Iris pigment epithelial cell (primary cell): ENCODE measurements at places on chromosomes 4 and X.
A peak's percentile ranks its signal among the peaks of the same experiment; 100 is the strongest.

DNA sequence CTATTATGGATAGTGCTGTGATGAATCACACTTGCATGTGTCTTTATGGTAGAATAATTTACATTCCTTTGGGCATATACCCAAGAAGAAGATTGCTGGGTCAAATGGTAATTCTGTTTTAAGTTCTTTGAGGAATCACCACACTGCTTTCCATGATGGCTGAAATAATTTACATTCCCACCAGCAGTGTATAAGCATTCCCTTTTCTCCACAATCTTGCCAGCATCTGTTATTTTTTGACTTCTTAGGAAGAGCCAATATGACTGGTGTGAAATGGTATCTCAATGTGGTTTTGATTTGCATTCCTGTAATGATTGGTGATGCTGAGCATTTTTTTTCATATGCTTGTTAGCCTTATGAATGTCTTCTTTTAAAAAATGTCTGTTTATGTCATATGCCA is 1120.2 kb downstream of the ARAP2 start:
- DNase-seq = peak; percentile 7

GRCh38 chr4:5801696-5802095 is 90.7 kb downstream of the EVC start:
- no peak for DNase-seq

DNA sequence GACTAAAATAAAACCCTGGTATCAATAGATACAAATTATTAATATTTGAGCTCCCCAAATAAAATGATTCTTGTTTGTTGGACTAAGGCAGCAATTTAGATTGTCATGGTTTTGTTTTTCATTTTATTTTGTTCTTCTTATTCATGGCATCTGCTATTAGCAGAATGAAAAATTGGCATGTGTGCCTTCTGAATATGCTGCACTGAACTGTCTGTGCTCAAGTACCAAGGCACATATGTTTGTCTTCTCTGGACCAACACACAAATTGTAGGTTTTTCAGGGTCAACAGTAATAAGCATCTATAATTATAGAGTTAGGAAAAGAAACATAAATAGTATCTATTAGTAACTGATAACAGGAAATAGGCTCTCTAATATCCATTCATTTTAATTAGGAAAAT is 121.1 kb downstream of the BANK1 start:
- no peak for DNase-seq

- peak; percentile 81 for DNase-seq
Observed at GRCh38 chrX:125507119-125507518, 187.4 kb downstream of the TEX13C start.

GRCh38 chr4:13108096-13108495 is 376.0 kb downstream of the RAB28 start:
- no peak for DNase-seq

GRCh38 chr4:104973708-104974107 is 173.0 kb upstream of the TET2 start:
- no peak for DNase-seq

- no peak for DNase-seq
Observed at GRCh38 chr4:10981576-10981975, 297.0 kb upstream of the CLNK start.

GRCh38 chrX:139446832-139447231 is 83.7 kb upstream of the F9 start:
- DNase-seq = no peak

DNA sequence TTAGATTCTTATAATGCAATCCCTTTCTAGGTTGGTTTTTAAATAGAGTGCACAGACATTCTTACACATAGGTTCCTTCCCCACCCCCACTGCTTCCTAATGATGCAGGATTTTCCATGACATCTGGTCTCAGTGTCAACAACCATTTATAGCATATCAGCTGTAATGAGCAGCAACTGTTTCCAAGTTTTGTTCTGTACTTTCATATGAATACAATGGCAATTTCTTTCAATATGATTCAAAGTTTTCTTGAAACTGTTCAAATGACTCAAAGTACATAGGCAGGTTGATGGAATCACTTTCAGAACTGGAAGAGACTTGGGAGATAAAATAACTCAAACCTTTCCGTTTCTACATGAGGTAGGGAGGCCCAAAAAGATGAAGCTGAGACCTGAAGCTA is 220.7 kb downstream of the CAMK2D start:
- no peak for DNase-seq

DNA sequence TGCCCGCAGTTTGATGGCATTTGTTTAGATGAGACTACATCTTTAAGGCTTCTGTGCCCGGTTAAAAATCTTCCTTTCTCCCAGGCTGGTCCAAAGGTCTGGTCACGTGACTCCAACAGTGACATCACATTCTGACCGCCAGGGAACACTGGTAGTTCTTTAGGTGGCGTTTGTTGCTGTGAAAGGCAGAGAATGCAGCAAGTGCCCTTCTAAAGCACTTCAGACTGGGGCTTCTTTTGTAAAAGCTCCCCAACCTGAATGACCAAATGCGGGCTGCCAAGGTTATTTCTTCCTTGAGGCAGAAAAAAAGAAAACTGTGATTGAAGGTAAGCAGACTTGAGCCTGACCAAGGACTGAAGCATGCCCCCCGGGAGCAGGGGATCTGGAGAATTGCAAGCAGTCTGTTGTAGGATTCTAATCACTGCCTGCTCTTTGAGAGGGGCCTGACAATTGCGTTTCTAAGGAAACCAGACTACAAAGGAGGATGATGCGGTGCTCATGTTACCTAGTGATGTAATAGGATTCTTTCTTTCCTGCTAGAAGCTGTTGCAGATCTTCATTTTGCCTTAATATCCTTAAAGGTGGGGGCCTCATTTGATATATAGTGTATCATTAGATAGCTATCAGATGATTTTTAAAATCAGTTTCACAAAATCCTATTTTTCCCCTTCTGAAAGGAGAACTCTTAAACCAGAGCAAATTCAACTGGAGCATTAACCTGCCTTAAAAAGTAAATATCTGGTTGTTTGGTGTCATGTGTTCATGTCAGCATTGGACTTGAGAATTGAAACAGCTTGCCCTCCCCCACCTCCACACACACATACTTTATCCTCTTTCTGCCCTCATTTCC is 133.1 kb downstream of the AKAP4 start:
- DNase-seq = peak; percentile 34

DNA sequence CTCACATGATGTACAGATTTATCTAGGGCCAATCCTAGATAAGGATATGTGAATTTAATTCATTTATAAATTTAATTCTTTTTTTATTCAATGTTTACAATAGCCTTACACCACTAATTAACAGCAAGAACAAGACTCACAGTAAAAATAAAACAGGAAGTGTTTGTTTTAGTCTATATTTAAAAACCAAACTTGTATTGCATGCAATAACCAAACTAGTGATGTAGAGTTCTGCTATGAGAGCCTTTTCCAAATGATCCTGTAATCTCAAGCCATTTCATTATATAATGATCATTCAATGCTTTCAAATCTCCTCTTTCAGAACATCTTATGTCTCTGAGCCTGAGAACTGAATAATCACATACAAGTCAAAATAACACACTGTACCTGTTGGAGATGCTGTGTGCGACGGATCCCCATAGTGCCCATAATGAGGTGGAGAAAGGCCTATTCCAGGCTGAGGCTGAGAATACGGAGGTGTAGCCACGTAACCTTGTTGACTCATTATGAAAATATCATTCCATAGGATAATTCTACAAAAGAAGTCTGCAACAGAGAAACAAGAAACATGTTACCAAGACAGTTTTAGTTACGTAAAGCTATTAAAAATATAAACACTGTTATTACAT is 2.6 kb downstream of the SEC24D start:
- DNase-seq = no peak

- no peak for DNase-seq
Observed at GRCh38 chrX:78931814-78932213, 13.4 kb upstream of the P2RY10 start.

- DNase-seq = peak; percentile 39
Observed at GRCh38 chrX:38817004-38817703, 15.9 kb downstream of the MID1IP1 start.

DNA sequence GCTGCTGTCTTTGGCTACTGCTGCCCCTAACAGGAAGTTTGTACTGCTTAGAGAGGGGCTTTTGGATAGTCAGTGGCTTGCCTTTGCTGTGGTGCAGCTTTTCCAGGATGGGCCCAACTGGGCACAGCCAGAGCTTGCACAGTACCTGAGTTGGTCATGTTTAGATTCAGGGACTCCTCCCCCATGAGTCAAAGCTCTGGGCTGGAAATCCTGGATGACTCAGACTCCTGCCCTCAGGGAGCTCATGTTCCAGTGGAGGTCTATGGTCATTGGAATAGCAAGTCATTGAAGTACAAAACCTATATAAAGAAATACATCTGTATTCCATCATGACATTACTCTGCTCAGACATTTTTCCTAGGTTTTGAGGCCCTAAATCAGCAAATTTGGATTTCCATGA is 66.7 kb upstream of the PJA1 start:
- DNase-seq = no peak

GRCh38 chr4:6032249-6033244 is 14.3 kb upstream of the C4orf50 start:
- no peak for DNase-seq

DNA sequence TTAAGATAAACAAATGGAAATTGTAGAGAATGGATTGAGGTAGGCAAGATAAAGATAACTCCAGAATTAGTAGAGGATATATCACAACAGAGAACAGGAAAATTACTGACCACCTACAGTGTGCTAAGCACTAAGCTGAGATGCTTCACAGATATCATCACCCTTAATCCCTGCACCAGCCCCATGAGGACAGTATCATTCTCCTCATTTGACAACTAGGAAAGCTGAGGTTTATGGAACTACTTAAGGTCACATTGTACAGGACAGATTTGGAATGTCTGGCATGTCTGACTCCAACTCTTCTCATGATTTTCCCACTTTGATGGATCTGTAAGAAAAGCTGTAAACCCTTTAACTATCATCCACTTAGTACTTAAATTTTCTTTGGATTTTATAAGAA is 95.5 kb downstream of the CASK start:
- peak; percentile 28 for DNase-seq

- DNase-seq = no peak
Observed at GRCh38 chrX:118356154-118356701, 10.3 kb downstream of the WDR44 start.

DNA sequence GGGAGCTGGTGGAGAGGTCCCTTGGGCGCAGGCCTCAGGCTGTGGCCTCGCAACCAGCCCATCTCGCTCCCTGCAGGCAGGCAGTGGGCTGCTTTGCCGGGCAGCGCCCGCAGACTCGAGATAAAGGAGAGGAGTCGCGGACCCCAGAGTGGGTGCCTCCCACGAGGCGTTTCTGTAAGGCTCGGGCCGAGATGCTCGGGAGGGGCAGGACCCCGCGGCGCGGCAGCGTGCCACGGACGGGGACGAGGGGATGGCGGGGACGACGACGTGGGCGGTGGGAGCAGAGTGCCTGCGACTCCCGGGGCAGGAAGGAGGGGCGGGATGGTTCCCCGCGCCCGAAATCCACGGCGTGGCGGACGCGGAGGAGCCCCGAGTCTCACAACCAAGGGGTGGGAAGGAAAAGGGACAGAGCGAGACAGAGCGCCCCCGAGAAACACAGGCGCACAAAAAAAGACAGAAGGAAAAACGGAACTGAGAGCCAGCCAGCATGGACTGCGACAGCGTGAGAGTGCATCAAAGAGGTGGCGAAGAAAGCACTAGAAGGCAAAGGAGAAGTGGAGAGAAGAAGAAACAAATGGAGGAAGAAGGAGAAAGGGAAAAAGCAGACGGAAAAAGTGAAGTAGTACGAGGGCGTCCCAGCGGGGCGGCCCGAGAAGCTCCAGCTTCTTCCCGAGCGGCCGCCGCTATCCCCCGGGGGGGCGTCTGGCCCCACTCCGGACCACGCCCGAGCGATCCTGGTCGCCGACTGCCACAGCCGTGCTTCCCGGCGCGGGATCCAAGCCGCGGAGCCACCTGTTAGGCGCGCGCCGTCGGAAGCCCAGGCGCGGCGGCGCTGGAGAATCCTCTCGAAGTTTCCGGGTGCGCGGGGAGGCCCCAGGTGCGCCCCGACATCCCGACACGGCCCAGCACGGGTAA is 1.5 kb downstream of the BEND4 start:
- no peak for DNase-seq

- DNase-seq = peak; percentile 30
Observed at GRCh38 chr4:155667222-155667567, 547 bp downstream of the GUCY1A1 start.

GRCh38 chr4:40058854-40059253 is 2.2 kb downstream of the N4BP2 start:
- no peak for DNase-seq

DNA sequence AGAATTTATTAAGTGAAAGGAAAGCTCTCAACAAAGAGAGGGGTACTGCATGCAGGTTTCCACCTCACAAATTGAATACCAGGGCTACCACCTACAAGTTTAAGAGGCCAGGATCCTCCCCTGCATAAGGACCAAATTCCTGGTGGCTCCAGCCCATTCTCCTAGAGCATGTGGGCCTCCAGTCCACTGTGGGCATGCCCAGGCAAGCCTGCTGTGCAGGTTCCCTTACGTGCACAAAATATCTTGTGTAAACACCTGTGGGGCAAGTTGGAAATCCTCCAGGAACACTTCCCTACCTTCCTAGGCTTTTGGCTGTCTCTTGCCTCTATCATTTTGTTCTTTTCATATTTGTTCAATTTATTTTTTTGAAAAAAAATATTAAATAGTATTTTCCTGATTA is 724.3 kb downstream of the ARAP2 start:
- DNase-seq = no peak

DNA sequence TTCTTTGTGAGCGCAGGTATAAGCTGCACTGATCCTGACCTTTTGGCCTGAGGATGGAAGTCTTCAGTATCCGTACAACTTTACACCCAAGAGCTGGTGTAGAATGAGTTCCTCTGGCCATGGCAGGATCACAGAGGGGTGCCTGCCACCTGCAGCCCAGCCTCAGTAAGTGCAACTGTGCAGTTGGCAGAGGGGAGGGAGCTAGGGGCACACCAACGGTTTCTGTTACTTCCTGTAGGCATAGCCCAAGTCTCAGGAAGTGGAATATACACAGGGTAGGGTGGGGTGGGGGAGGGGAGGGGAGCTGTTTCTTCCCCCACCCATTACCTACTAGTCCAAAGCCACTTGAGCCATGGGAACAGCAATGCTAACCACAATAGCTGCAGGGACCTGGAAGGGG is 85.4 kb upstream of the GBA3 start:
- DNase-seq = peak; percentile 28

DNA sequence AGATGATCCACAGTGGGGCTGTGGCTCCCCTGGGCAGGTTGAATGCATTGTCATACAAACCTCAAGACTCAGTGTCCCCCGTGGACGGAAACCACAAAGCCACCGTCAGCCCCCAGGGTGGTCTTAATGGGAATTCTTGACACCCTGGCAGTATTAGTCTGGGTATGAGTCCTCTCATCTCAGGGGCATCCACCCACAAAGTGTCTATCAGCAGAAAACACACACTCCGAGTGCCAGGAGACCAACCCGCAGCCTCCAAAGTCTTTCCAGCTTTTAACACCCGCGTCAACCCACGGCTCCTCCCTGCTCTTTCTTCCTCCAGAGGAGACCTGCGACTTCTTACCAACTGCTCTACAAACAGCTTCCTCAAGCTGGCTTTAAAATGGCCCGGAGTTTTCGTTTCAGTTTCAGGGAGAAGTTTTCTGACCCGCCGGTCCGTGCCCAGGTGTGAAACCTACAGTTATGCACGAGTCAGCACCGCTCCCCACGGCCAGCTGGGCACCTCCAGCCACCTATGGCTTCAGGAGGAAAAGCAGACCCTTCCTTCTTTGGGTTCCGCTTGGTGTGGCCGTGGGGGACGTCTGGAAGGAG is 14.4 kb upstream of the ASMTL start:
- no peak for DNase-seq
